Occipital lobe (tissue), 3 donors: ENCODE measurements at places on chromosomes 5 and 9. TPM values are rescaled to one million over a fixed set of nuclear protein-coding genes. Genes with fewer than 3 reads are reported as not detected.

DNA sequence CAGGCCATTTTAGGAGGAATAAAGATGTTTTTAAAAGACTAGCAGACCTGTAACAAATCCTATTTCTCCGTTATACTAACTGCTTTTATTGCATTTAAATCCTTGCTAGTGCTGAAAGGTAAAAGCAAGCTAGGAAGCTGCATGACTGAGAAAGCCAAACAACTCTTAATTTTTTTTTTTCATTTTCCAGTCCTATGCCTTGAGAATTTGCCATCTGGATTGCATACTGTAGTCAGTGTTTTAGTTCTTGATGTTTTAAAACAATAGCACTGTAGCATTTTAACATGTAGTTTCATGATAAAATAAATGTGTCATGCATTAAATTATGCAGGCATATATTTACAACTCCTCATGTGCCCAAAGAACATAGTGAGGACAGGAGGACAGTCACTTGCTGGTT lies 108.4 kb upstream of the FGF10 start:
- no peak for DNase-seq

Gene OR1Q1
- not detected for total RNA-seq

Gene ADAMTSL2
- total RNA-seq: 3.3 TPM

Gene POU5F2
- total RNA-seq: 6.9 TPM

Gene STX17
- 22.6 TPM for total RNA-seq

- DNase-seq: no peak
These were observed 1.4 kb downstream of the ZFR start for GRCh38 chr5:32443145-32443540.

Gene NUDT12
- 34.8 TPM for total RNA-seq

Gene GABRG2
- 37.4 TPM for total RNA-seq

- no peak for DNase-seq
These were observed 245.5 kb downstream of the AUH start for GRCh38 chr9:91116211-91116610.
